ENCODE measurements at places on chromosomes 5 and 9.

DNA sequence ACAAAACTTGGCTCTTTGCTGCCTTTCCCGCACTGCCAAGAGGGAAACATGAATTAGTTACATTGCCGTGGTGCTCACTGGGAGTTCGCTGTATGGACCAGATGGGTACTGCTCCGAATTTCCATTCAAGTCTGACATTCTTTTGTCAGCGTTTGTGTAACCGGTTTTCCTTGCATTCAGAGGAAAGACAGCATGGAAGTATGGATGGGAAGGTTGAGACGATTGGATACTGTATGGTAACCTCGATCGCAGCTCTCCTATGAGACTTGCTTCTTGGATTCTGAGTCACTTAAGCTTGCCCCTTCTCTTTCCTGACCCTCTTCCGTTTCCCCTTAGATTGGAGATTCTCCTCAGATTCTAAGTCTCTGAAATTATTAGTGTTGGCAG lies 625 bp upstream of the UBLCP1 start:
- no peak for DNase-seq

GRCh38 chr9:20746967-20747366 lies 62.9 kb downstream of the FOCAD start:
- DNase-seq: no peak

GRCh38 chr5:11962122-11962521 lies 57.9 kb upstream of the CTNND2 start:
- no peak for DNase-seq

- DNase-seq: no peak
Observed at GRCh38 chr5:83406906-83407305, 64.6 kb upstream of the VCAN start.

DNA sequence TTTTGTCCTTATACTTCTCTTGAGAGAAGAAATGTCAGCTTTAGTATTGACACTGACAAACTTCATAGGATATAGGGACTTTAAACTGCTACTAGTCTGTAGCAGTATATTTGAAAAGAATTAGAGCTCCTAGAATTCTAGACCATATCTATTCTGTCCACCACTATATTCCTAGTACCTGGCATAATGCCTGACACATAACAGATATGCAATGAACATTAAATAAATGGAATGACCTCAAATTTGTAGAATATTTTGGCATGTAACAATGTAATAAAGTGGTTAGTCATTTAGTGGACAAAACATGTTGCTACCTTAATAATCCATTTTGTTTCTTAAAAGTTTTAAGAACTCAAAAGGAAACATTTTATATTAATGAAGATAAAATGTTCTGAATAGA lies 57.5 kb downstream of the HOMER1 start:
- DNase-seq: no peak

GRCh38 chr5:171201310-171201709 lies 107.7 kb upstream of the TLX3 start:
- no peak for DNase-seq

DNA sequence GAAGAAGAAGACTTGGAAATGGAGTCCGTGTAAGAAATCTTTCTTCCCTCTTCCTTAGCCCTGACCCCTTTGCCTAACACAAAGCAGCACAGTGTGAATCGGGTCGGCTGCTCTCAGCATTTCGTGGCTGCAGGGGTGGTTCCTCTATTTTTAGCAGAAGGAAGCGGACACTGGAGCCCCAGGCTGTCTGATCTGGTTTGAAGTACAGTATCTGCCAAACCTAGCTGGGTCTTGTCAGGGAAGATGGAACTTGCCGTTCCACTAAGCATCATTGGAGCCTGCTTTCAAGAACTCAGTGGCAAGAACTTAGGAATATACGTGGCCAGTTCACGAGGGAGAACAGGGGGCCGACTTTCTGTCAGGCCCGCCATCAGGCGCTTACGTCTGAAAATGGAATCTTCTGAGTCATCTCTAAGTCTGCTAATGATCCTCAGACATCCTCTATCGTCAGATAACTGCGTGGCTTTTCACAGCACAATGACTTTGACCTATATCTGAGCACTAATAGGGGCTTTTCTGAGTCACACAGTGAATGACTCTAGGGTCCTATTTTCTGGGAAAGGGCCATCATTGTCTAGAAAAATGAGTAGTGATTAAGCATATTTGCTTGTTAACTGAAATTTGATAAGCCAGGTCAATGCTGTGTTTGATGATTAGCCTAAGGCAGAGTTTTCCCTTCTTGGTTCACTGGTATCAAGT lies 43.3 kb upstream of the NCS1 start:
- DNase-seq: peak; percentile 75

GRCh38 chr5:40690267-40690666 lies 10.6 kb downstream of the PTGER4 start:
- DNase-seq: no peak

- no peak for DNase-seq
Observed at GRCh38 chr9:123929177-123929869, 603 bp downstream of the DENND1A start.

DNA sequence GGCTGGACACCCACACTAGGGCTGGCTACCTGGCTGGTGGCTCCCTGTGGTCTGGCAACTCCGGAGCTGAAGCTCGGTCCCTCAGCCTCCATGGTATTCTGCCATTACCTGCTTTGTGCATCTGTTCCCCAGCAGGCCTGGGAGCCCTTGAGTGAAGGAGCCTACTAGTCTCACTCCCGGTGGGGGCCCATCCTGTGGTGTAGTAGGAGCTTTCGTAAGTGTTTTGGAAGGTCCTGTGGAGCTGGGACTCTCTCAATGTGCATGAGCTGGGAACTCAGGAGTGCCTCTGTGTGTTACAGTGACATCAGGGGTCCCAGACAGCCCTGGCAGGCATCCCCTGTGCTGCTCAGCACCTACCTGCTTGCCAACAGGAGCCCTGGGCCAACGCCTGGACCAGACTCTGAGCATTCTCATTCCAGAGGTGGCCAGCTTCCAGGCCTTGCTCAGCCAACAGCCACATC lies 267.1 kb downstream of the GADD45G start:
- no peak for DNase-seq

DNA sequence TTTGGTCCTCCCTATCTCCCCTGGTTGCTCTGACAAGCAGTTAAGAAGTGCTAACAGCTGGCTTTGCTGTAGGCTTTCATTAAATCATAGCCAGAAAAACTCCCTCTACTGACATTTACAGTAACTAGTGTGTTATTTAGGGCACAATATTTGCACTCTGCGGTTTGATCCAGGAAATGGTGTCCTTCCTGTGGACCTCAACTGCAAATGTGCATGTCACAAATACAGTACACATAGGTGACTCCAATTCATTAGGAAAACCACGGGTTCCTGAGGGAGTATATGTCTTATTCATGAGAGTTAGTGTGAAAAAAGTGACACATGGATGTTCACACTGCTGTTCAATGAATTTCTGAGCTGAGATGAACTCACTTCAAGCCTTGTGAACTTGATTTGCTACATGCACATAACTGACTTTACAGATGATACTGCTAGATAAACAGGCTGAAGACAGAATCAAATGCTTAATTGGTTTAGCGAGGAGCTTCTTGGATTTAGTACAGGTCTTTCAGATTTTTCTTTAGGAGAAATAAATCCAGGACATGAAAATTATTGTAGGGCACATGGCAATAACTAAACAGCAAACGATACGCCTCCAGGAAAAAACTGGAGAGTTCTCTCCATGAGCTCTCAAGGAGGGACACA lies 281.5 kb downstream of the EFNA5 start:
- DNase-seq: no peak

DNA sequence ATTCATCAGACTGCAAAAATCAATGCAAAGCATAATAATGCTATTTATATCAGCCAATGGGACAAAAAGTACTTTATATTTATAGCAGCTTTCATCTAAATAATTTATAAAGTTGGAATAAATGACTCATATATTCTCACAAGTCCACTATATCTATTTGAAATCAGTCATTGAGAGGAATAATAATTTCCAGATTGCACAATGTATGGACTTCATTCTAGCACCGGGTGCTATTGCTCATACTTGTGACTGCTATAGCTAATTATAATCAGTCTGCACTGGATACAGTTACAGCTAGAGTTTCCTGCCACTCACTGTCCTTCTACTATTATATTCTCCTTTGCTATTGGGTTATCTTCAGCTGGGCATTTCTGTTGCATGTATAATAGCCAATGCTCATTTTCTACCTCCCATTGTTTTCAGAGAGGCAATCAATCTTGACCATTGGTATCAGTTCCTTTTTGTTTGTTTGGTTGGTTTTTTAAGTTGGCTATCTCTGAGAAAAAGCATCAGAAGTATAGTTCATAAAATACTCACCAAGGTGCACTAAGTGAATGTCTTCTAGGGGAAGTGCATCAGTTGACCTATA lies 1.9 kb downstream of the CDH18 start:
- DNase-seq: no peak

- DNase-seq: no peak
Observed at GRCh38 chr5:56430422-56430821, 197.3 kb upstream of the ANKRD55 start.

DNA sequence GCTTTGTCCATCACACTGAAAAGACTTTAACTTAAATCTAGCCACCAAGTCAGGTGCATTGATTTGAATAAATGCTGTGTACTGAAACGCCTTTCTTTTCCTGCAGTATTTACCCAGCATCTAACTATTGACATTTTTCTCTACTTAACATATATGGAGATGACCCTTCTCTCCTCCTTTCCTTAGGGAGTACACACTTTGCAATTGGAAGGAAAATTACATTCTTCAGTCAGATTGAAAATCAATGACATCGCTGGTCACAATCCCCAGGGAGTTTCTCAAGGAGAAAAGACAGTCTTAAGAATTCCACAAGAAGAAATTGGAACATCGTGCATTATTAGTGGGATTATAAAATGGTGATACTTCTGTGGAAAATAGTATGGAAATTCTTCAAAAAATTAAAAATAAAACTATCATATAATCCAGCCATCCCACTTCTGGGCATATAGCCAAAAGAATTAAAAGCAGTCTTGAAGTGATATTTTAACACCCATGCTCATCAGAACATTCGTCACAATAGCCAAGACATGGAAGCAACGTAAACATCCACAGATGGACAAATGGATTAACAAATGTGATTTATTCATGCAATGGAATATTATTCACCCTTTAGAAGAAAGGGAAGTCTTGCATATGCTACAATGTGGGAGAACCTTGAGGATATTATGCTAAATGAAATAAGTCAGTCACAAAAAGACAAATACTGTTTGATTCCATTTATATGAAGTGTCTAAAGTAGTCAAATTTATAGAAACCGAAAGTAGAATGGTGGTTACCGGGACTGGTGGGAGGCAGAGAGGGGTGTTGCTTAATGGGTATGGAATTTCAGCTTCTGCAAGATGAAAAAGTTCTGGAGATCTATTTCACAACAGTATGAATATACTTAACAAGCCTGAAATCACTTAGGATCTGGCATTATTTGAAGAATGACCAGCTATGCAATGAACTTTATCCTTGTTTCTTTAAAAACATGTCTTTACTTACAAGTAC lies 14.3 kb upstream of the FREM1 start:
- no peak for DNase-seq

DNA sequence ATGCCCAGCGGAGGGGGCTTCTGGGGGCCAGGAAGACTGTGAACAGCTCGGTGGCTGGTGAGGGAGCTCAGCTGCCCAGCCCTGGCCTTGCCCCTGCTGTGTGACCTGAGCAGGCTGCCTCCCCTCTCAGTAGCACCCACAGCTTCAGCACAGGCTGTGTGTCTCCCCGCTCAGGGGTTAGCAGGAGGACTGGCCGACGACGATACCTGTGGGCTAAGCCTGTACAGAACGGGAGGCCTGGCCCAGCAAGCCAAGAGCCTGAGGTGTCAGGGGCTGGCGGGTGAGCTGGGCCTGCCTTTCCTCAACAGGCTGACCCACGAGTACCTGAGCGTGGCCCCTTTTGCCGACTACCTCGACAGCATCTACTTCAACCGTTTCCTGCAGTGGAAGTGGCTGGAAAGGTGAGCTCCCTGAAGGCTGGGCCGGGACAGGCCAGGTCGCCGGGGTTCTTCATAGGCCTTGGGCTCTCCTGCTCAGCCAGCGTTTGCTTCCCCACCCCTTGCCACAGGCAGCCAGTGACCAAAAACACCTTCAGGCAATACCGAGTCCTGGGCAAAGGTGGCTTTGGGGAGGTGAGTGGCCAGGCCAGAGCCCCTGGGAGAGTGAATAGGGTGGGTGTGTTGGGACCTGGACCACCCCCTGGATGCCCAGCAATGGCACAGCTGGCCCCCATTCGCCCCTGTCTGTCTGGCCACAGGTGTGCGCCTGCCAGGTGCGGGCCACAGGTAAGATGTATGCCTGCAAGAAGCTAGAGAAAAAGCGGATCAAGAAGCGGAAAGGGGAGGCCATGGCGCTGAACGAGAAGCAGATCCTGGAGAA lies 6.6 kb downstream of the GRK6 start:
- DNase-seq: no peak

GRCh38 chr5:69416699-69417098 lies 1.8 kb downstream of the MARVELD2 start:
- no peak for DNase-seq

GRCh38 chr5:128413356-128413755 lies 124.7 kb downstream of the FBN2 start:
- DNase-seq: no peak

DNA sequence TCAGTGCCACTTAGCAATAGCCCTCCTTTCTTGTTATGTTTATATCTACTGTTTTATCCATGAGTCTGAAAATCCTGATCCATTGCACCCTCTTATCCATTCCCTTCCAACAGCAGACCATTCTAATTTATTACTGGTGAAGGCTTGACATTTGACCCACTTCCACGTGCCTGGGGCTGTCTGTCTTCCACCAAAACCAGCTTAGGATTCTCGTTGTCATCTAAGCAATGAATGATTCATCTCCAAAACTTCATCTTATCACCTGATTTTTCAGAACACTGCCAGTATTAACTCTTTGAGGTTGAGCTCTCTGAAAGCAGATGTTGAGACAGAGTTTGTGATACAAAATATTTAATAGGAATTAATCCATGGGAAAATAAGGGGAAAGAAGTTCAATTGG lies 277.8 kb upstream of the FBXL7 start:
- no peak for DNase-seq

DNA sequence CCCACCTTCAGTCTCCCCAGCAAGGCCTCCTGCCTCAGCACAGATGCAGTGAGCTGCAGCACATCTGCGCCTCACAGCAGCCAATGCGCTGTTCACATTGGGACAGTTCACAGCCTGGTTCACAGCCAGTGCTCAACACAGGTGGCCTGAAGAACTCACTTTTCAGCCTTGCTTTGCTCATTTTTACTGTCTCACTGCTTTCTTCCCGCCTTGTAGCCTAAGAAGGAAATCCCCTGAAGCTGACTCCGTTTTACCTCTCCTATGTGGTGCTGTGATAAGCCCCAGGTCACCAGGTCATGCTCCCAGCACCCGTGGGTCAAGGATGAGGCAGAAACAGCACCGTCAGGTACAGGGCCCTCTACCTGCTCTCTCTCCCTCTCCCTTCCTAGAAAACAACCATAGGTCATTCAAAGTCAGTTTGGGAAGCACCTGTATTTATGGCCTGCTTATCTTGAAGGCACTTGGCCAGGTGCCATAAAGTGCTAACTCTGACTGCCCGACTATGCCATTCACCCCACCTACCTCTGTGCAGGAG lies 1.1 kb downstream of the GCNT4 start:
- peak; percentile 5 for DNase-seq

GRCh38 chr5:3590161-3590966 lies 5.3 kb upstream of the IRX1 start:
- DNase-seq: no peak
